ENCODE measurements at places on chromosomes 16 and 17.

GRCh38 chr16:12752159-12752558 lies 51.5 kb downstream of the CPPED1 start:
- DNase-seq, result no peak

- DNase-seq, result no peak
These were observed 160.9 kb downstream of the MAP2K6 start for GRCh38 chr17:69575346-69575761.

GRCh38 chr16:69413045-69413664 lies 11.3 kb upstream of the CYB5B start:
- DNase-seq, result no peak

GRCh38 chr17:44023545-44024270 lies 8.9 kb upstream of the TMEM101 start:
- no peak for DNase-seq

DNA sequence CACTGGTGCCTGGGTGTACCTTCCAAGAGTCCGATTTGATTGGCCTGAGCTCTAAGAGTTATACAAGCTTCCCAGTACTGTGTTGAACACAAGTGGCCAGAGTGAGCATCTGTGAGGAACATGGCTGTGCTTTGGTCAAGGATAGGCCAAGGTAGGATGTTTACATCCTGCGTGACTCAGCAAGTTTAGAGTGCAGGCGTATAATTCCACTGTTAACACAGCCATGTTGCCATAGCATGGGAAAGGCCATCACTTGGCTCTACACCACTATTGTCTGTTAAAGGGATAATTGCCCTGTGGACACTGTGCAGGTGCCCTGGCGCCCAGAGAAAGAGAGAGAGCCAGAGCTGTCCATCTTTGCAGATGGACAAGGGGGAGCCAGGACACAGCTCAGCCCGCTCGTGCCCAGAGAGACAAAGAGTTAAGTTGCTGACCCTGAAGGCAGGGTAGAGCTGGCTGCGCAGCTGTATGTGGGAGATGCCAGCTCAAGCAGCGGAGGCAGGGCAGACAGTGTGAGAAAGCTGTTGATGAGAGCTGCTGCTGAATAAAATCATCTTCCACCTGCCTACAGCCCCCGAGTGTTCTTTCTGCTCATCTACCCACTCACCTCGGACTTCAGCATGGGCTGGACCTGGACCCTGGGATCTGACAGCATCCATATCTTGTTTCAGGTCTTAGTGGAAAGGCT lies 11.7 kb downstream of the CFAP52 start:
- no peak for DNase-seq
